ENCODE measurements at places on chromosomes 2 and 18.
A peak's percentile ranks its signal among the peaks of the same experiment; 100 is the strongest.

GRCh38 chr2:118386641-118387302 is 298.5 kb downstream of the INSIG2 start:
- no peak for DNase-seq

DNA sequence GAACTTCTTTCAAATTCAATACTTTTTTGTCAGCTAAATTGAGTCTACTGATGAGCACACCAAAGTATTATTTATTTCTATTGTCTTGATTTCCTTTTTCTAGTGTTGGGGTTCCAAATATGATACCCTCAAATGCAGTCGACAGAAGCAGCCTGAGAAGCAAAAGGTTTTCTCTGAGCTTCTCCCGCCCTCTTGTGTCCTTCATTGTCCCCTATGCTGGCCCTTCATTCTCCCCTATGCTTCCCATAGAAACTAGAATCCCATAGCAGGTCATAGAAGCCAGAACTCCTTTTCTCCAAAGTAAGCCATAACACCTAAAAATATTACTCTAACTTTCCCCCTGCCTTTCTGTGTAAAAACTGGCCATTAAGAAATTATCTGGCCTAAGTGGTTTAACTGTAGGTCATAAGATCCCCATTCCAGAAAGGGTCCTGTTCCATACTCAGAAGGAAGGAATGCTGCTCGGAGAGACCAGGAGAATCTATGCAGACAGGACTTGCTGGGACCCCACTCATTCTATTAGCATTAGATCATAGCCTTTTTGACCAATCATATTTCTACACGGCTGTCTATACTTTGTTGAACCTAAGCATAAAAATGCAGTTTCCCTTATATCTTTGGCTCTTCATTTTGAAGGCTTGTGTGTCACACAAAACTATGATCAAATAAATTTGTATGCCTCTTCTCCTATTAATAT is 764.6 kb upstream of the PKDCC start:
- no peak for DNase-seq

DNA sequence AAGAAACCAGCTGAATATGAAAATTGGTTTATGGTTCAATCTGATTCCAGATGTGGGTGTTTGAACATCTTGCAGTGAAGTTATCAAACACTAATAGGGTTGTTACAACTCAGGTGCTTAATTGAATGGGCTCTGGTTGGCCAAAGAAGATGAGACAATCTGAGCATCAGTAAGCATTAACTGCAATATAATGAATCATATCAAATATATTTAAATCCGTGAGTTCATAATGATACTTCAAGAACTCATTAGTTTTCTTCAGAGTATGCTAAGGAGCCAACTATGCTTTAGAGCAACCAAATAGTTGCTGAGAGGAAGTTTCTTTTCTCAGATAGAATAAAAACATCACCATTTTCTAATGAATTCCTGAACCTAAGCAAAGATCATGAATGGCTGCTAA is 79.2 kb downstream of the NCOA1 start:
- DNase-seq: no peak

GRCh38 chr2:23230885-23231284 is 154.1 kb upstream of the KLHL29 start:
- no peak for DNase-seq

- peak; percentile 37 for DNase-seq
These were observed 150.0 kb downstream of the DYSF start for GRCh38 chr2:71603311-71603811.

- DNase-seq: no peak
These were observed 14.8 kb upstream of the CTLA4 start for GRCh38 chr2:203852760-203853159.

- DNase-seq: no peak
These were observed 68.8 kb downstream of the RAPGEF4 start for GRCh38 chr2:172804423-172804822.

DNA sequence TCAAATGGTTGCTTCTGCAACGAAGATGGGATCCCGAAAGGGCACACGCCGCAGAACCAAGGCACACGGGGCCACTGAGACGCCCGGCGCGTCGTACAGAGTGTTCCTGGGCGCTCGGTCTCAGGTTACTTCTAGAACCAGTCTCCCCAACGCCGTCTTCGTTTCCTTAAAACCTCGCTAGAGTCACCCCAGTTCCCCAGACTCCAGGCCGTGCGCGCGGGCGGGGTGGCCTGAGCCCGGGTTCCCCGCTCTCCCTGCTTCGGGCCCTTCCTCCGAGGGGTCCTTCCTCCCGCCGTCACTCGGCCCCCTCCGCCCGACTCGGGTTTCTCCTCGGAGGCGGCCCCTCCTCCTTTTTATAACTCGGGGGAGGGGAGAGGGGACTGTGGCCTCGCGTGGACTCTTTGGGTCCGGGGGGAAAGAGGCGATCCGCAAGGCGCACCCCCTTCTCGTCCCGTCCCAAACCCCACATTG is 774 bp upstream of the FZD7 start:
- DNase-seq: peak; percentile 72

DNA sequence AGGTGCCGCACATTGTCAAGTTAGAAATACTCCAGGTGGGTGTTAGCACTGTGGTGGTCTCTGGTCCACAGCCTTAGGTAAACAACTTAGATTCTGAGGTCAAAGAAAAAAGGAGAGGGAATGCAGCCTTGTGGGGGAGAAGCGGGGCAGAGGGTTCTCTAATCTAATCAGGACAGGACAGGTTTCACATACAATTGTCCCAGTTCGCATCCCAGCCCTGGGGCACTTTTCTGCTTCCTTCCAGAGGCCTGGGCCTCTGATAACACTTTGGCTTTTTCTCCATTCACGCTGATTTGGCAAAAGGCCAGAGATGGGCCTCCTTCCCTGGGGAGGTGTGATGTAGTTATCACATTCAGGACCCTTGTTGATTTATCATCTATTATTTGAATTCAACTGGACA is 32.5 kb downstream of the SLC1A4 start:
- DNase-seq: no peak

DNA sequence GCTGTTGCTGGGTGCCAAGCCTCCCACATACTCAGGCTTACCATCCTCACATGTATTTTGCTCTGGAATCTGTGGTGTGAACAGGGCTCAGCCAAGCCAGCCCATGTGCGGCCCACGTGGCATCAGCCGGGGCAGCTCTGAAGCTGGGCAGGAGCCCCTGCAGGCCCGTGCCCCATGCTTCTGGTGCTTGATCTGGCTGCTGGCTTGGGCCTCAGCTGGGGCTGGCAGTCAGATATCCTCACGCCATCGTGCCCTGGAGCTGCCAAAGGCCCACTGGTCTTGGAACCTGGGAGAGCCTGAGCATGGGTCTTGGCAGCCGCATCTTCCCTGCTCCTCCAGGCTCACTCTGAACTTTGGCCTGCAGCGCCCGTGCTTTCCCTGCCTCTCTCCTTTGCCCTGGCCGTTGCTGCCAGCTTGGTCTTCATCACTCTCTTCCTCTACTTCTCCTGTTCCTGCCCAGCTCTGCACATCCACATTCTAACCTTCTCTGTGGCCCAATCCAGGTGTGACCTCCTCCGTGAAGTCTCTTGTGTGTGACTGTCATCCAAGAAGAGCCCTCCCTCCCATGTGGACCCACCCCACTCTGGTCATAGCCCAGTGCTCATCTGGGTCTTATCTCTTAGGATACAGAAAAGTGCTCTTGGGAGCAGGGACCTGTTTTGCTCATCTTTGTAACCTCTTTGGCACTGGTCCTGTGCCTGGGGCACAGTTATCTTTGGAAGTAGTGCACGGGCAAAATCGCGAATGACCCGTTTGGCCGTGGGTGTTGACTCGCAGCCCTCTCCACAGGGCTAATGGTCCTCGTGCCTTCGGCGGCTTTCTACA is 116.1 kb downstream of the RNF144A start:
- DNase-seq: peak; percentile 25

DNA sequence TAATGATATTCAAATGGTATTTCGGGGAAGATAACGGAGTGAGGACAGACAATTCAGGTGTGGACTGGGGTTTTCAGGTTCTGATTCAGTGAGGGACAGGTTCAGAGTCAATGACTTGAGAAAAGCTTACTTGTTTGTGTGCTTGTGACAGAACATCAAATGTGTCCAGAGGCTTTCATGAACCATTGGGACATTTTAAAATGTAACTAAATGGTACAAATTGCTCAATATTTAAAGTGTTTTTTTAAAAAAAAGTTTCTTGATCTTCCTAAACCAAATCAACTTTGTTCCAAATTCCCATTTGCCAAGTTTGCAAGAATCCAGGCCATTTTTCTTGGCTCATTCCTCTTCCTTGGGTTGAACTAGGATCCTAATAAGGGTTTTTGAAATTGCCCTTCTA is 59.4 kb upstream of the BZW1 start:
- no peak for DNase-seq

DNA sequence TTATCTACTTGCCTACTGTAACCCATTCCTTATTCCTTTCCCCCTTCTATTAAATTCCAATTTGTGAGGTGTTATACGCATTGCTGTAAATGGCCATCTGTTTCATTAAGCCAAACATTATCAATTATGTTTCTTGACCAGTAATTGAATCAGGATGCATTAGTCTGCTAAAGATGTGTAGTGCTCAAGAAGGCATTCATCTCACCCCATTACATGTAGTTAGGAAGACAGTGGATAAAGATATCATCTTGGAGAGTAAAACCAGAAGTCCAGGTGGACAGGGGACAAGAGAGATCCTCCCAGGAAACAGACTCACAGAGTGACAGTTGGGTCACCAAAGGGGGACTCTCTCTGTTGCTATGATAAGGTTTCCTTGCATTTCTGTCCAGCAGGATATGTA is 73.3 kb upstream of the FAM98A start:
- DNase-seq: no peak

DNA sequence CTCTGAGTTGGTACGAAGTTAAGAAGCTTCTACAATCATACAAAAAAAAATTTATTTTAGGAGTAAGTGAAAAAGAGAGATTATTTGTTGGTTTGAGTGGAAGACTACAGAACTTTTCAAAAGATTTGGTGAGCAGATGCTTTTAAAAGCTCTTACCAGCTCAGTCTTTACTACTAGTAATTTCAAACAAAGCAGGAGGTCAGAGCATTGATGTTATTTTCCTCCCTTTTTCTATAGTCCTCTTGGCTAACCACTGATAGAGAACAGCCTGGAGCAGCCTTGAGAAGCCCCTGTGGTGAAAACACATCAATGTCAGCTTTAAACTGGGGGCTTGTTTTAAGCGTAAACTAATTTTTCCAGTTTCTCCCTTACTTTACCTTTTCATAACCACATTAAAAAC is 559.3 kb upstream of the CDH2 start:
- no peak for DNase-seq

GRCh38 chr2:23093513-23093912 is 291.5 kb upstream of the KLHL29 start:
- DNase-seq: no peak
